ENCODE measurements at places on chromosomes 7 and 10. TPM values are rescaled to one million over a fixed set of nuclear protein-coding genes. Genes with fewer than 3 reads are reported as not detected.

LLCFC1 gene
- total RNA-seq: not detected

TMEM196 gene
- not detected for total RNA-seq

MARVELD1 gene
- 13.0 TPM for total RNA-seq

HMX2 gene
- not detected for total RNA-seq

SP8 gene
- total RNA-seq: not detected

HOXA5 gene
- 5.5 TPM for total RNA-seq

CXCL12 gene
- total RNA-seq: 76.6 TPM

DNAJC12 gene
- not detected for total RNA-seq

H2BK1 gene
- total RNA-seq: not detected

KIF20B gene
- 3.7 TPM for total RNA-seq

EPHB4 gene
- 53.7 TPM for total RNA-seq

TCAF2 gene
- total RNA-seq: 1.7 TPM

GPR146 gene
- total RNA-seq: 45.2 TPM

SPAG6 gene
- total RNA-seq: not detected

GTF2IRD2 gene
- 45.0 TPM for total RNA-seq

OR2A1 gene
- total RNA-seq: 0.34 TPM

NXPH1 gene
- total RNA-seq: not detected

CDHR1 gene
- total RNA-seq: not detected

A1CF gene
- total RNA-seq: not detected

PNLIPRP1 gene
- total RNA-seq: not detected

RASA4B gene
- 12.6 TPM for total RNA-seq

MAGI2 gene
- total RNA-seq: 20.2 TPM

HDAC9 gene
- total RNA-seq: 35.2 TPM

MYO1G gene
- total RNA-seq: 1.5 TPM

PDE6C gene
- total RNA-seq: not detected

GNGT1 gene
- not detected for total RNA-seq

CPEB3 gene
- total RNA-seq: 6.6 TPM

OR13A1 gene
- total RNA-seq: not detected

NCOA4 gene
- total RNA-seq: 132 TPM

HTRA1 gene
- total RNA-seq: 135 TPM

BMS1 gene
- total RNA-seq: 11.0 TPM

MYL7 gene
- total RNA-seq: not detected

CRHR2 gene
- 1.1 TPM for total RNA-seq

LIPF gene
- 0.75 TPM for total RNA-seq

MDFIC gene
- 128 TPM for total RNA-seq

SEMA4G gene
- 0.51 TPM for total RNA-seq

PTF1A gene
- total RNA-seq: not detected

STRA8 gene
- not detected for total RNA-seq

ARMC3 gene
- total RNA-seq: not detected

SLC16A9 gene
- total RNA-seq: 0.22 TPM

NUDT1 gene
- total RNA-seq: 25.8 TPM

MKI67 gene
- 0.49 TPM for total RNA-seq

SEC24C gene
- 48.8 TPM for total RNA-seq

HKDC1 gene
- total RNA-seq: 0.22 TPM

PSPH gene
- total RNA-seq: 13.0 TPM

UCMA gene
- not detected for total RNA-seq

KLF14 gene
- 0.66 TPM for total RNA-seq

HECW1 gene
- total RNA-seq: 2.2 TPM

CALHM2 gene
- total RNA-seq: 51.4 TPM

Measured in subcutaneous adipose tissue (tissue), 4 donors.